ENCODE measurements at places on chromosomes 11 and 22. TPM values are rescaled to one million over a fixed set of nuclear protein-coding genes. Genes with fewer than 3 reads are reported as not detected.
A peak's percentile ranks its signal among the peaks of the same experiment; 100 is the strongest.

The LYVE1 gene
- total RNA-seq, result not detected

DNA sequence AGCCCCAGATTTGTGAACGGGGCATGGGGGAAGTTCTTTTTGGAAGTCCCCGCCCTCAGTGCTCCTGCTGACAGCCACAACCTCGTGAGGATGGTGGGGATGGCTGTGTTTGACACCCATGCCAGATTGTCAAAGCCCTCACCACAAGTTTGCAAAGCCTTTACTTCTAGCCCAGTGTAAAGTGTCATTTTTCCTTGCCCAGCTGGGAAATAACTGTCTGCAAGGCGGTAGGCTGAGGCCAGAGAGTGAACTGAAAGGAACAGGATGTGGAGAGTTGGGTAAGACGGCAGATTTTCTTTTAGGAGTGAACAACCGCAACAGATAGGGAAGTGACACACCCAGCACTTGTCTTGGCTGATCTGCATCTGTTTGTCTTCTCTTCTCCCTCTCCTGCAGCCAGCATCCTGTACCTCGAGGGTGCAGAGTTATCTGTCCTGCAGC is 13.6 kb downstream of the IL17RA start:
- H3K27ac ChIP-seq, result no peak overlapping the region
- H3K36me3 ChIP-seq, result no peaks in the 10 kb centered on the region
- no peak for DNase-seq
- no peaks in the 10 kb centered on the region for H3K4me1 ChIP-seq
- H3K27me3 ChIP-seq, result no peaks in the 10 kb centered on the region
- H3K4me3 ChIP-seq, result no peak overlapping the region

DNA sequence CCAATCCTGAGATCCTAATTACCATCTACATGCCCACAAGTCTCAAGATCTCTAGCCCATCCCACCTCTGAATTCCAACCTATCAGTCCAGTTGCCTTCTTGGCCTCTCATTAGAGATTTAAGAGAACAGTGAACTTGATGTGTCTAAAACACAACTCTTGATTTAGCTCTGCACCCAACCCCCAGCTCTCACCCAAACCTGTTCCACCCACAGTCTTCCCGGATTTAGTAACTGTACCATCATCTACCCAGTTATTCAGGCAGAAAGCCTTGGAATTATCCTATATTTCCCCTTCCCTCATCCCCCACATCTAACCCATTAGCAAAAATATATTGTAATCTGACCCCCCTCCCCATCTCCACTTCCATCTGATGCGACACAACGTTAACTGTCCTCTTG is 24.0 kb upstream of the YWHAH start:
- no peaks in the 10 kb centered on the region for H3K36me3 ChIP-seq
- H3K27ac ChIP-seq, result no peak overlapping the region
- no peaks in the 10 kb centered on the region for H3K4me1 ChIP-seq
- no peaks in the 10 kb centered on the region for H3K27me3 ChIP-seq
- H3K4me3 ChIP-seq, result no peak overlapping the region

DNA sequence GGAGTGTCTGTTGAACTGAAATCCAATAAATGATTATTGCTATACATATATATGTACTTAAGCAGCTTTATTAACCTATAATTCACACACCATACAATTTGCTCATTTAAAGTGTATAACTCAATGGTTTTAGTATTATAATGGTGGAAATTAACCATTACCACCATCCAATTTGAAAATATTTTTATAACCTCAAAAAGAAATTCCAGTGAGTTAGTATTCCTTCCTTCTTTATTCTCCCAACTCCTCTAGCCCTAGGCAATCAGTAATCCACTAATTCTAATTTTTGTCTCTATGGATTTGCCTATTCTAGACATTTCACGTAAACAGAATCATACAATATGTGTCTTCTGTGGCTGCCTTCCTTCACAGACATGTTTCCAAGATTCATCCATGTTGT is 64.8 kb downstream of the MAPK1 start:
- no peak for DNase-seq
- no peak overlapping the region for H3K4me3 ChIP-seq
- no peaks in the 10 kb centered on the region for H3K4me1 ChIP-seq
- no peaks in the 10 kb centered on the region for H3K27me3 ChIP-seq
- H3K36me3 ChIP-seq, result 0 out of 2 replicates have a peak, but pooled peaks cover 6% of the 10 kb centered on the region

The OR52J3 gene
- total RNA-seq, result not detected

DNA sequence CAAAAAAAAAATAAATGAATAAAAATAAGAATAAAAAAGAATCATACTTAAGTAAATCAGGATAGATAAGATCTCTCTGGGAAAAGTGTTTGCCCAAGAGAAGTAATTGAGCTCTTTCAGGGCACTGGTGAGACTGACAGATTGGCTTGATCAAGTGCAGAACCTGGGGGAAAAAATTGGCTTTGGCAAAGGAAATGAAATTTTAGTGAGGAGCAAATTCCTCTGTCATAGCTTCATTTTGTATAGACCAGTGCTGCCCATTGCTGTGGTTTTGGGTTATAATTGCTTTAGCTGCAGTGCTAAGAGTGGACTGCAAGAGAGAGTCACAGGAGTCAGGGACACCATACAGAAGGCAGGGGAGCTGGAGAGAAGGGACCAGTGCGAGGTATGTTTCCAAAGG is 35.7 kb downstream of the SFI1 start:
- no peak overlapping the region for H3K27ac ChIP-seq
- H3K4me3 ChIP-seq, result no peak overlapping the region
- H3K4me1 ChIP-seq, result no peaks in the 10 kb centered on the region
- H3K36me3 ChIP-seq, result no peaks in the 10 kb centered on the region
- no peak for DNase-seq
- H3K27me3 ChIP-seq, result no peaks in the 10 kb centered on the region

The MS4A4A gene
- not detected for total RNA-seq

DNA sequence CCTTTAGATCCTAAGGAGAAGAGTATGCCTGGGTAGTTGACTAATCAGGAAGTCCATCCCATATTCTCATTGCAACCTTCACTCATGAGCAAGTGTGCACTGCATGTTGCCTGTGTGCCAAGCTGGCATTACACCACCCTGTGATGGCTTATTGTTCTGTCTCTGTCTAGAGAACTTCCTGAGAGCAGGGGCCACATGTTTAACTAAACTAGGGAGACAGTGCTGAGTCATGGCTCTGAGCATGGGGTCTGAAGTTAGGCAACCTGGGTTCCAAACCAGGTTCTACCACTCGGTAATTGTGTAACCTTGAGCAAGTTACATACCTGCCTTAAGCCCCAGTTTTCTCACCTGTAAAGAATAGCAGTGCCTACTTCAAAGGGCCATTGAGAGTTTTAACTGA is 39.6 kb downstream of the CSNK2A3 start:
- no peaks in the 10 kb centered on the region for H3K36me3 ChIP-seq
- H3K4me3 ChIP-seq, result no peak overlapping the region
- DNase-seq, result no peak
- H3K27me3 ChIP-seq, result no peaks in the 10 kb centered on the region

The SCGB1D4 gene
- not detected for total RNA-seq

DNA sequence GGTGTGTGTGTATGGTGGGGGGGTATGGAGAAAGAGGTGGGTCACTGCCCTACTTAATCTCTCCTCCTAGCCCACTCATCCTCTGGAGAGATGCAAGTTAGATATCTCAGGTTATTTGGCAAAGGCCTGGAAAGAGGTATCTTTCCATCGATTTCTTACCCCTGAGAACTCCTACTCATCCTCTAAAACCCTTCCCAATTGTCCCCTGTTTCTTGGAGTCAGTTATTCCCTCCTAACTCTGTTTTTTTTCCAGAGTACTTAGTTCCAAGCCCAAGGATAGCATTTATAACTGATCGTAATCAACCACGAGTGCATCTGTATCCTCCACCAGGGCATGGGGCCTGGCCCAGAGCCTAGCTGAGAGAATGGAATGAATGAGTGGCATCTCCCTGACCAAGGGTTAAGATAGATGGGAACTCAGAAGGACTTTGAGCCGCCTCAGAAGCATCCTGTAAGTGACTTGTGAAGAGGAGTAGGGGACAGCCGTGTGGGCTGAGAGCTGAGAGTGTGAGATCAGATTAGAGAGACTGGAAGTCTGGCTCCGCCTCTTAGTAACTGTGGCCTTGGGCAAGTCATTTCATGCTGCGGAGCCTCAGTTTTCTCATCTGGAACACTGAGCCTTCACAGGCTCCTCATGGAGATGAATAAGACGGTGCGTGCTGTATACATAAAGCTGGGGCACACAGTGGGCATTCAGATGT is 16.2 kb downstream of the CD6 start:
- H3K36me3 ChIP-seq, result no peaks in the 10 kb centered on the region
- H3K4me1 ChIP-seq, result peaks cover 17% of the 10 kb centered on the region
- H3K27me3 ChIP-seq, result 0 out of 2 replicates have a peak, but pooled peaks cover 5% of the 10 kb centered on the region
- H3K4me3 ChIP-seq, result no peak overlapping the region

- H3K27me3 ChIP-seq, result no peaks in the 10 kb centered on the region
- DNase-seq, result no peak
- H3K4me1 ChIP-seq, result no peaks in the 10 kb centered on the region
- H3K4me3 ChIP-seq, result no peak overlapping the region
- H3K27ac ChIP-seq, result no peak overlapping the region
Measured at GRCh38 chr11:130905512-130905911, 10.8 kb downstream of the SNX19 start.

DNA sequence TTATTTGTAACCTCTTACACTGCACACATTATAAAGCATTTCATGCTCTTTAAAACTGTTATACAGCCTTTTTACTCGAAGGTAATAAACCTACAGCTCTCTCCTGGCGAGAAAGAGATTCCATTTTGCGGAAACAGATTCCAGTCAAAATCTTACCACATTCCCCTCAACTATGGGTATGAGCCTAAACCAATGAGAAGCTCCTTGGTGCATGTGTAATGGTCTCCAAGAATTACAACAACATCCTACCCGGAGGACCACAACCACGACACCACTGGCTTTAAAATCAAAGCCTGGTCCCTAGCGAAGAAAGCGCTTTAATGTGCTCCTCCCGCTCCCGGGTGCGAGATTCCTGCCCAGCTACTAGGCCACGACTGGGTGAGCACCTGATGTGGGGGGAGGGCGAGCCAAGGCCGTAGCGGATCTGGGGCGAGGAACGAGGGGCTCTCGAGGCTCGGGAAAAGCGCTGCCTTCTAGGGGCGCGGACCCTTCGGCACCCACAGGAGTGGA is 821 bp downstream of the CELF1 start:
- H3K36me3 ChIP-seq, result peaks cover 20% of the 10 kb centered on the region
- peak overlapping the region; percentile 87 for H3K27ac ChIP-seq
- peak; percentile 38 for DNase-seq
- H3K27me3 ChIP-seq, result no peaks in the 10 kb centered on the region
- H3K4me3 ChIP-seq, result peak overlapping the region; percentile 80

The OR4C3 gene
- total RNA-seq, result not detected

- DNase-seq, result peak; percentile 33
- H3K4me3 ChIP-seq, result no peak overlapping the region
Measured at GRCh38 chr22:20243537-20244249, 24.4 kb downstream of the RTN4R start.

- H3K4me1 ChIP-seq, result peaks cover 8% of the 10 kb centered on the region
- peaks cover 2% of the 10 kb centered on the region for H3K36me3 ChIP-seq
- peak overlapping the region; percentile 71 for H3K4me3 ChIP-seq
- DNase-seq, result no peak
Measured at GRCh38 chr11:77590194-77590782, 535 bp downstream of the AQP11 start.

Data from PC-9 (cell line).